Right atrium auricular region (tissue), 2 donors: ENCODE measurements at places on chromosomes 11 and 22. TPM values are rescaled to one million over a fixed set of nuclear protein-coding genes. Genes with fewer than 3 reads are reported as not detected.

DNA sequence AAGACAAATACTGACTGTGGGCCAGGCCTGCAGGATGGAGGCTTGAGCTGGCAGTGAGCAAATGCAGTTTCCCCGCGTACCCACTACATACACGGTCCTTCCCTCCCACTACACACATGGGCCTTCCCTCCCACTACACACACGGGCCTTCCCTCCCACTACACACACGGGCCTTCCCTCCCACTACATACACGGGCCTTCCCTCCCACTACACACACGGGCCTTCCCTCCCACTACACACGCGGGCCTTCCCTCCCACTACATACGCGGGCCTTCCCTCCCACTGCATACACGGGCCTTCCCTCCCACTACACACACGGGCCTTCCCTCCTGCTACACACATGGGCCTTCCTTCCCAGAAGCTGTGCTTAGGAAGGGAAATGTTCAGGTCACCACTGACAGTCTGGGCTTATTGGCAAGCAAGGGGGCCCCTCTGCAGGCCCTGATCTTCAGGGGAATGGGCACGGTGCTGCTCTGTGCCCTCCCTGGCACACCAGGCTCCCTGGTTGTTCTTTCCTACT, 10.8 kb downstream of the DNAL4 start:
- H3K27ac ChIP-seq, result peak overlapping the region; percentile 81

The APOL4 gene
- 0.24 TPM for total RNA-seq

GRCh38 chr11:115674176-115674936, 170.1 kb upstream of the CADM1 start:
- no peaks in the 10 kb centered on the region for H3K36me3 ChIP-seq
- no peaks in the 10 kb centered on the region for H3K27me3 ChIP-seq
- no peak overlapping the region for H3K4me3 ChIP-seq
- H3K27ac ChIP-seq, result no peak overlapping the region
- DNase-seq, result no peak
- H3K4me1 ChIP-seq, result no peaks in the 10 kb centered on the region

- no peak overlapping the region for H3K4me3 ChIP-seq
- H3K36me3 ChIP-seq, result no peaks in the 10 kb centered on the region
- peaks cover 9% of the 10 kb centered on the region for H3K4me1 ChIP-seq
- H3K27ac ChIP-seq, result no peak overlapping the region
These were observed 11.9 kb downstream of the HIRA start for GRCh38 chr22:19419464-19420178.

The DUSP8 gene
- 24.5 TPM for total RNA-seq

The IMMP1L gene
- 9.1 TPM for total RNA-seq

DNA sequence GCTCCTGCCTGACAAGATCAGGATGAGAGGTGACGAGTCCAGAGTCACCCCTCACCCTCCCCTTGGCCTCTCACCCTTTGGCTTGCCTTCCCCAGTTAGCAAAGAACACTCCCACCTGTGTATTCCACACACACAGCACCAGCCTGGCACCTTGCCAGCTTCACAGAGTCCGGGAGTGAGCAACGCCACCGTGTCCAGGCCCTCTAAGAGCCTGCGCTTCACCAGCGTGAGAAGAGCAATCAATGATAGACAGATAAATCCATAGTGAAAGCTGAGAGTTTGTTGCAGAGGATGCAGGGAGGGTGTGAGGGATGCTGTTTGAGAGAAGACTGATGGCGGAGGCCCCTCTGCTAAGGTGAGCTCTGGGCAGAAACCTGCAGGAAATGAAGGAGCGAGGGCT, 404.5 kb downstream of the LARGE1 start:
- no peaks in the 10 kb centered on the region for H3K27me3 ChIP-seq
- no peaks in the 10 kb centered on the region for H3K36me3 ChIP-seq
- no peak overlapping the region for H3K27ac ChIP-seq

DNA sequence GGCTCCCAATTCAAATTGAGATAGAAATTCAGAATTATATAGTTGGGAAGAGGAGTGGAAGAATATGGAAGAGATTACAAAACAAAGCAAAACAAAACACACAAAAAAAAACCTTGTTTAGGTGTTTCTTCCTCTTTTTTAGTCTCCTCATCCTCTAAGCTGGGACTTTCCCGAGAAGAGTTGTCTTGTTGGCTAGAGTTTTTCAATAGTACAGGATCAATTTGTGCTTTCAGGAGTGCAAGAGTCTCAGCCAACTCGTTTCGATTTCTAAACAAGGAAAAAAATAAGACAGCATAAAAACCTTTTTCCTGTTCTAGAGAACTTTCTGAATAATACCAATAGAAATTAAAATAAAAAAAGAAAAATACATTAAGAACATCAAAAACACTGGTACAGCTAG, 87.8 kb upstream of the CLNS1A start:
- peaks cover 17% of the 10 kb centered on the region for H3K36me3 ChIP-seq
- H3K4me3 ChIP-seq, result no peak overlapping the region

The MFRP gene
- not detected for total RNA-seq

The TEX54 gene
- total RNA-seq, result not detected

The FAT3 gene
- 0.75 TPM for total RNA-seq

DNA sequence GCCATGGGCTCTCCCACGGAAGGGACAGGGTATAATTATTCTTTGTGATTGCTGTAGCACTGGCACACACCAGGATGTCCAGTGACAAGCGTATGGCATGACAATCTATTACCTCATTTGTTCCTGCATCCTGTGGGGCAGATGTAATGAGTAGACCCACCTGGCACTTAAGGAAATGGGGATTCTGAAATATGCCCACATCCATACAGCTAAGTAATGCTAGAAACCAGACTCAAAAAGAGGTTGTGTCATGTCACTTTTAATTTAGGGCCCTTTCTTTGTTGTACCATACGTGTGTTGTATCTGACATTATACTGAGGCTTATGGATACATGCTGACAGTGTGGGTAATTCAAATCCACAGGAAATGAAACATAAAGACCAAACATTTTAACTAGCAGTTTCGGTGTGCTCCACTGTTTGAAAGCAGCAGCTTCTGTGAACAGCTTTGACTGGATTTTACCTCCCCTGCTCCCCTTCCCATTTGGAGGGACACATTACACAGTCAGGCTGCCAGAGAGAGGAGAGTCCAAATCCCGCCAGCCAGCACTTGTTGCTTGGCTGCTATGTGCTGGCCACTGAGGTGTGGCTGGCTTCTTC, 21.2 kb downstream of the GRAMD1B start:
- peaks cover 16% of the 10 kb centered on the region for H3K4me1 ChIP-seq
- no peaks in the 10 kb centered on the region for H3K27me3 ChIP-seq
- DNase-seq, result no peak
- H3K36me3 ChIP-seq, result no peaks in the 10 kb centered on the region
- H3K4me3 ChIP-seq, result no peak overlapping the region
- no peak overlapping the region for H3K27ac ChIP-seq

The GLYATL2 gene
- not detected for total RNA-seq

The OR5P2 gene
- total RNA-seq, result not detected

- H3K4me3 ChIP-seq, result no peak overlapping the region
- no peaks in the 10 kb centered on the region for H3K27me3 ChIP-seq
These were observed 1.5 kb upstream of the USP18 start for GRCh38 chr22:18148293-18148965.

DNA sequence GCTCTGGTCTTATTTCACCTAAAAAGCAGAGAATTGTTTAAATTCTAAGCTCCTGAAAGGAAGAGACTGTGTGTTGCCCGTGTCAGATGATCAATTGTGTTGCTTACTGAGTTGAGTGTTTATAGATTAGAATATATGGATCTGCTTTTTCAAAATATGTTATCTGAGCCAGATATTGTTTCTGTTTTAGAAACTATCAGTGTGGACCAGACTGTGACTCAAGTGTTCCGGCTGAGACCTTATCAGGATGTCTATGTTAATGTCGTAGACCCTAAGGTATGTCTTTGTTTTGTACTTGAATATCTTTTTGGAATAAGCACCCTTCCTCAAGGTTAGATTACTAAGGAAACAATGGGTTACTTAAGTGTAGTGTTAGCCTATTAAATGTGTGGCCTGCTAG, 11.0 kb downstream of the DEPDC5 start:
- no peaks in the 10 kb centered on the region for H3K4me1 ChIP-seq
- H3K36me3 ChIP-seq, result peaks cover 66% of the 10 kb centered on the region
- no peak overlapping the region for H3K4me3 ChIP-seq

DNA sequence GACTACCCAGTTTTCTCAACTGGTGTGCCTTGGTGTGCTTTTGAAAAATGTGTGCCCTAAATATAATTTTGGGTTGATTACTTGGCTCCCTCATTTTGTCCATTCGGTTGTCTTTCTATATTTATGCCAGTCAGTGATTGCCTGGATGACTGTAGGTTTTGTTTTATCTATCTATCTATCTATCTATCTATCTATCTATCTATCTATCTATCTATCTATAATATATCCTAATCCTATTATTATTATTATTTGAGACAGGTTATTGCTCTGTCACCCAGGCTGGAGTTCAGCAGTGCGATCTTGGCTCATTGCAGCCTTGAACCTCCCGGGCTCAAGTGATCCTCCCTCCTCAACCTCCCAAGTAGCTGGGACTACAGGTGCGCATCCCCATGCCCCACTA, 111.4 kb upstream of the GRK3 start:
- H3K4me3 ChIP-seq, result no peak overlapping the region
- H3K27ac ChIP-seq, result no peak overlapping the region
- no peak for DNase-seq
- peaks cover 34% of the 10 kb centered on the region for H3K4me1 ChIP-seq
- no peaks in the 10 kb centered on the region for H3K27me3 ChIP-seq
- H3K36me3 ChIP-seq, result peaks cover 16% of the 10 kb centered on the region

DNA sequence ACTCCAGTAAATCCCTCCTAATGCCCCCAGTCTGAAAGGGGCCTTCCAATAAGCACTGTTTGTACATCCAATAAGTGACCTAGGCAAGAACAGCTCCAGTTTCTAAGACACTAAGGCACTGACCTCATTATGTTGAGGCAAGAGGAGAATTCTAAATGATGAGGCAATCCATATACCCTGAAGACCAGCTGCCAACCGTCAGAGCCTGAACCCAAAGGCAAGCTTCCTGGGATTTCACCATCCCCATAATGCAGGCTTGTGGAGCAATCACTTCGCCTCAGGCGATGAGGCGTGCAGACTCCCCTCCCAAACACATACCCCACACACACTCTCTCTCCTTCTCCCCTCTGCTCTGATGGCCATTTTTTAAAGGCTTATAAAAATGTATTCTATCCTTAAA, 49.5 kb downstream of the LGR4 start:
- DNase-seq, result peak; percentile 86
- no peaks in the 10 kb centered on the region for H3K4me1 ChIP-seq
- no peaks in the 10 kb centered on the region for H3K36me3 ChIP-seq
- no peak overlapping the region for H3K4me3 ChIP-seq
- peak overlapping the region; percentile 51 for H3K27ac ChIP-seq
- H3K27me3 ChIP-seq, result no peaks in the 10 kb centered on the region

GRCh38 chr11:9936754-9937153, 272.9 kb downstream of the SWAP70 start:
- DNase-seq, result no peak
- no peaks in the 10 kb centered on the region for H3K4me1 ChIP-seq
- no peaks in the 10 kb centered on the region for H3K36me3 ChIP-seq
